ENCODE measurements at places on chromosomes 3 and 15.

GRCh38 chr3:151314137-151314536 is 2.5 kb downstream of the GPR87 start:
- DNase-seq: no peak

DNA sequence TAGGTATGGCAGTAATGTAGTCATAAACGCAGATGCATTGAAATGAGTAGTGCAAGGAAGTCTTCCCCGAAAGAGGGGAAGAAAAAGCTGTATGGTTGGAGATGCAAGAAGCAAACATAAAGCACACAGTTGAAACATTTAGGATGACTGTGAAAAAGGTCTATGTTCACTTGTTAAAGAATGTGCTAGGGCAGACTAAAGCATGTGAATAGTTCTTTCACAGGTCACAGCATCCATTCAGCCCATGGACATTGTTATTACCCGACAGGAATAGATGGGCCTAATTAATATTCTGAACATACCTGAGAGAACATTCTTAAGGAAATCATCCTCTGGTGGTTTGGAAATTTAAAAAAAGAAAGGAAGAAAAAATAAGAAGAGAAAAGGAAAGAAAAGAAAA is 595.2 kb downstream of the ZIC1 start:
- DNase-seq: no peak

DNA sequence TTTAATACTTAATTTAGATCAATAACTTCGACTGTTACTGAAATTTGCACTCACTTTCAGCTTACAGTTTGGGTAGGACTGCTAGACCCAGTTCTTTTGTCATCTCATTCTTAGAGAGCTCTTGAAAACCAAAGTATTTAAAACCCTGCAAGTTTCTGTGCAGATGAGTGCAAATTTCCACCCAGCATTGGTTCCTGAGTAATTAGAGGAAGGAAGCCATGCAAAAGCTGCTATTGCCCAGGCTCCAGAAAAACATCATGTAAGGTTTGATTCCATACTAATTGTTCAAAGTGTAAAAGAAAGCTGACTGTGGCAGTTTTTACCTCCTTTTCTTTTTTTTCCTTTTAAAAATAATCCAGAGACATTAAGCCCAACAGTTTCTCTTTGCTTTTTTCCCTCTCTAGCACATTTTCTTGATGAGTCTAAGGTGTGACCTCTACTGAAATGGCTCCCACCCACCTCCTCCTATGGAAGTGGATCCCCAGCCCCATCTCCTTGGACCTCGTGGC is 30.3 kb downstream of the ABHD2 start:
- no peak for DNase-seq

GRCh38 chr3:98274914-98275313 is 7.4 kb upstream of the OR5H2 start:
- DNase-seq: no peak

DNA sequence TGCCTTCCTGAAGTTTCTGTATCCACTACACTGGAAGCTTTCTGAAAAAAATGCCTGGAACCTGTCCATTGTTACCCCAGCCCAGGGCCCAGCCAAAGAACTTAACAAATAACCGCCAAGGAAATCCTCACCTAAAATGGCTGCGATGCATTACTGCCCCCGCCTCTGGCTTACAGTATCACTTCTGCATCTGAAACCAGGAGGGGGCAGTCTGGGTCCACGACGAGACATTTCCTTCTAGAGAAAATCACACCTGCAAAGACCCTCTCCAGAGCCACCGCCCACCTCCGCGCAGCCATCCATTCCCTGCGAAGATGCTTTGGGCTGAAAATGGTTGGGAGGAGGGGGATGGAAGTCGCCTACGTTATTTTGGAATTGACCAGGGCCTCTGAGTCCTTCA is 22.4 kb upstream of the CELF6 start:
- DNase-seq: no peak

DNA sequence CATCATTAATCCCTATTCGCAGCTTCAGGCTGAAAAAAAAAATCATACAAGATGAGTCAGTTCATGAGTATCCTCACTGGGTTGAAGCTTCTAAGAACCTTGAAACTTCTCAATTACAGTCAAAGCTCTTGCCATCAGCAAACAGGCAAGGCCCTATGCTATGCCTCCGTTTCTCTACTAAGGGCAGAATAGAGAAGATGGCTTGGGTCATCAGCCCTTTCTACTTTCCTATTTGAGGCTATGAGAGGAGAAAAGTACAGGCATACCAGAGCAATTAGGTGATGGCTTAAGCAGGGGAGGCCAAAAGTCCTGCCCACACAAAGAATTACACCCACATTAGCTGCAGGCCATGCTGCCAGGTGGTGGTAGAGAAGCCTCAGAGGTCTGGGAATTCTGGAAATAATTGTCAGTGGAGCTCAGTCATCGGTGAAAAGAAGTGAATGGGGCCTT is 89.0 kb downstream of the MRPL46 start:
- DNase-seq: no peak

- no peak for DNase-seq
These were observed 35.1 kb downstream of the P2RY1 start for GRCh38 chr3:152870027-152870426.

DNA sequence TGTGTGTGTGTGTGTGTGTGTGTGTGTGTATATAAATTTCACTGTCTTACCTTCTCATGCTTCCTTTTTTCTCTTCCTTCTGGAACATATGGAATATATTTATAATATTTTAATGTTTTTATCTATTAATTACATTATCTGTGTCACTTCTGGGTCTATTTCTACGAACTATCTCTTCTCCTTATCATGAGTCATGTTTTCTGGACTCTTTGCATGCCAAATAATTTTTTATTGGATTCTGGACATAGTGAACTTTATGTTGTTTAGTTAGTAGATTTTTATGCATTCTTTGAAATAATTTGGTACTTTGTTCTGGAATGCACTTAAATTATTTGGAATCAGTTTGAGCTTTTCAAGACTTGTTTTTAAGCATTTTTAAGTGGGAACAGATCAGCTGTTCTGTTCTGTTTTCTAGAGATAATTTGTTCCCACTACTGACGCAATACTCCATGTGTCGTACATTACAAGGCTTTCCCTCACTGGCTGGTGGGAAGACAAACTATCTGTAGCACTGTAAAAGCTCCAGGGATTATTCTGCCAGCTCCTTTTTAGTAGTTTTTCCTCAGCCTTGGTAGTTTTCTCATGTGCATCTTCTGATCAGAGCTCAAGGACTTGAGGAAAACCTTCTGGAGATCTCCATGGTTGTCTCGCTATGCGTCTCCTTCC is 302.0 kb downstream of the CLSTN2 start:
- DNase-seq: no peak

DNA sequence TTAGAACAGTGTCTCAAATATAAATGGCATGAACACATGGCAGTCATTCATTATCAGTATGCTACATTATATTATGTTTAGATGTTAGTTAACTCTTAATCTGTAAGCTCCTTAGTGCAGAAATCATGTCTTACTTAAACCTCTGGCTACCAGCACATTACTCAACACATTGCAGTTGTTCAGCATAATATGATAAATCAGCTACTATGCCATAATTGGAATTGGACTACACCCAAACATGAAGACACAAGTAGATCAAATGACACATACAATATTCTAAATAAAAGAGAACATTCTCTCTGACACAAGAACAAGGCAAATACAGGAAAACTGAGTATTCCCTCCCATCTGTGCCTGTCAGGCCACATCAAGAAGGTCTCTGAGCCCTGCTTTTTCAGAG is 116.1 kb downstream of the PCCB start:
- no peak for DNase-seq

DNA sequence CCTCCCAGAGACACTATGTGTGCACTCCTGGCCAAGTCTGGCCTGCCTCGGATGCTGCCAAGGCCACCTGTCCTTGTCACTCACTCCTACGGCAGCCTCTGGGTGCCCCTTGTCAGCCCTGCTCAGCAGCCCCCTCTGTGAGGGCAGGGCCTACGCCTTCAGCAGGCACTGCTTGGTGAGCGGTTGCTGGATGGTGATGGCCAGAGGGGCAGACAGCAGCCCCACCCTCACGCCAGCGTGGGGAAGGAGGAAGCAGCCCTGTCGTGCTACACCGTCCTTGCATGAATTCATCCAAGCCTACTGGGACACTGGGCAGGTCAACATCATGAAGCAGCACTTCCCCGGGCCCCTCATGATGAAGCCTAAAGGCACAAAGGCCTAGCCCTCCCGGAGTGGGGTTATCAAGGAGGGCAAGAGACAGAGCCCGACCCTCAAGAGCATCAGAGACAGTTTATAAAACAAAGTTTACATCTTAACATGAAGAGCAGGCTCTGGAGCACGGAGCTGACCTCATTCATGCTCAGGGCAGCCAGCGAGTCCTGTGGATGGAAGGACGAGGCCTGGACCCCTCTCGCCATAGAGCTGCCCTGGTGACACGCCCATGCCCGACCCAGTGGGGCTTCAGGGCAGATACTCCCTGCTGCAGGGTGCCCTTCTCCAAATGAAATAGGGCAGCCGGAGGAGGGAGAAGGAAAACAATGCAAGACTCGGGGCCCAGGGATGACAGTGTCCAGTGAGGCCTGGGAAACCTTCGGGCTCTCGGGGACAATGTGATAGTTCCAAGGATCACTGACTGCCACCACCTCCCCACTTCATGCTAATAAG is 25.3 kb downstream of the CHDH start:
- no peak for DNase-seq

DNA sequence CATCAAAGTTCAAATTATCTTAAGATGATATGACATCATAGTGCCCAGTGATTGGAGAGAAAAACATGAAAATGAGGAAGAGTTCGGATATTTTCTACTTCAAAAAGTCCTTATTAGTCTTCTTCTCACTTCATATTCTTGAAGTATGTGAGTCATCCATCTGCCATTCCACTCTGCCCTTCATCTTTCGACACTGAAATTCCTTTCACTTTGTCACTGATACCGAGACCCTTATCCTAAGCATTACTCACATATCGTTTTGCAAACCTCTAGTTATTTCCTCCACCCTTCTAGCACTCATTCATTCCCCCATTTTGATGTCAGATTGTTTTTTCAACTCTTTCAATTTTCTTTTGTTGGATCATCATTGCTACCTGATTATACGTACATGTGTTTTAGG is 4.0 kb downstream of the OR5H14 start:
- no peak for DNase-seq

GRCh38 chr3:27500035-27500434 is 15.9 kb upstream of the SLC4A7 start:
- no peak for DNase-seq

DNA sequence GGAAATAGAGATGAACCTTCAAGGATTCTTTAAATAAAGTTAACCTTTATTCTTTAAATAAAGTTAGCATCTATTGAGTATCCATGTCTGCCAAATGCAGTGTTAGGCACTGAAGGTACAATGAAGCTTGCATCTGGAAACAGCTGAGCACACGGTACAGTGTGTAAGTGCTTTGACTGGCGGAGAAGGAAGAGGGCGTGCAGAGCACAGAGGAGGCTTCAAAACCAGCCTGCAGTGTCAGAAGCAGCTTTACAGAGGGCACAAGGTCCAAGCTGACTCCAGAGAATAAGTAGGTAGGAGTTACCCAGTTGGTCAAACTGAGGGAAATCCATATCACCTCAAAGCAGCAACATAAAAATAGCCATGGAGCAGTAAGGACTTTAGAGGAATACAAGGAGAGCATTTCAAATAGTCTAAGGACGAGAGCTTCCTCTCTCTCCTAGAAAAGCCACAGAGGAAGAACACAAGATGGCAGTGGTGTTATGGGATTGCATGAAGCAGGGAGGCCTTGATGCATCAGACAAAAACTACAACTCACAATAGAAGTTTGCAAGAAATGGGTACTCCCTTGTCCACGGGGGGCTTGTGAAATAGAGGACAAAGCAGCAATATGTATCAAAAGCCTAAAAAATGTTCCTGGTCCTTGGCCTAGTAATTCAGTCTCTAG is 60.3 kb upstream of the PPP2R3A start:
- DNase-seq: no peak

DNA sequence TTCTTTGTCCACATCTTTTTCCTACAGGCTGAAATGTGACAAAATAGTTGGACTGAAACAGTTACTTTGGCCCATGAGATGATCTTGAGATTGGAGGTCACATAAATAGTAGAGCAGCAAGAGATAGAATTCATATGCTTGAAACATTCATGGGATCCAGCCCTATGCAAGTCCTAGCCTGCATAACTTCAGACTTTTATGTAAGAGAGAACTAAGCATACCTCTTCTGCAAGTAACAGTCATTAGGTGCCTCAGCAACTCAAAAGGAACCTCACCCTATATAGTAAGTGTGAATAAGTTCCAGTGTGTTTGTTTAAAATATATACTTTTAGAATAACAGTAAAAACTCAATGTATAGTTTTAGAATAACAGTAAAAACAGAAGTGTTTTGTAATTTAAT is 138.0 kb upstream of the P2RY1 start:
- no peak for DNase-seq

DNA sequence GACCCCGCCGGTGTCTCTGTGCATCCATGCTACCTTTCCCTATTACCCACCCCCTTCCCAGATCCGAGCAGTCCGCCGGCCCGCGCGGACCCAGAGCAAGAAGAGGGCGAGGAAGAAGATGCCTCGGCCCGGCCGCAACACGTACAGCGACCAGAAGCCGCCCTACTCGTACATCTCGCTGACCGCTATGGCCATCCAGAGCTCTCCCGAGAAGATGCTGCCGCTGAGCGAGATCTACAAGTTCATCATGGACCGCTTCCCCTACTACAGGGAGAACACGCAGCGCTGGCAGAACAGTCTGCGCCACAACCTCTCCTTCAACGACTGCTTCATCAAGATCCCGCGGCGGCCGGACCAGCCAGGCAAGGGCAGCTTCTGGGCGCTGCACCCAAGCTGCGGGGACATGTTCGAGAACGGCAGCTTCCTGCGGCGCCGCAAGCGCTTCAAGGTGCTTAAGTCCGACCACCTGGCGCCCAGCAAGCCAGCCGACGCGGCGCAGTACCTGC is 788 bp downstream of the FOXB1 start:
- no peak for DNase-seq

- no peak for DNase-seq
These were observed 58.8 kb downstream of the ARHGAP31 start for GRCh38 chr3:119352863-119353527.

- DNase-seq: no peak
These were observed 75.0 kb downstream of the MEGF11 start for GRCh38 chr15:66178531-66178910.

DNA sequence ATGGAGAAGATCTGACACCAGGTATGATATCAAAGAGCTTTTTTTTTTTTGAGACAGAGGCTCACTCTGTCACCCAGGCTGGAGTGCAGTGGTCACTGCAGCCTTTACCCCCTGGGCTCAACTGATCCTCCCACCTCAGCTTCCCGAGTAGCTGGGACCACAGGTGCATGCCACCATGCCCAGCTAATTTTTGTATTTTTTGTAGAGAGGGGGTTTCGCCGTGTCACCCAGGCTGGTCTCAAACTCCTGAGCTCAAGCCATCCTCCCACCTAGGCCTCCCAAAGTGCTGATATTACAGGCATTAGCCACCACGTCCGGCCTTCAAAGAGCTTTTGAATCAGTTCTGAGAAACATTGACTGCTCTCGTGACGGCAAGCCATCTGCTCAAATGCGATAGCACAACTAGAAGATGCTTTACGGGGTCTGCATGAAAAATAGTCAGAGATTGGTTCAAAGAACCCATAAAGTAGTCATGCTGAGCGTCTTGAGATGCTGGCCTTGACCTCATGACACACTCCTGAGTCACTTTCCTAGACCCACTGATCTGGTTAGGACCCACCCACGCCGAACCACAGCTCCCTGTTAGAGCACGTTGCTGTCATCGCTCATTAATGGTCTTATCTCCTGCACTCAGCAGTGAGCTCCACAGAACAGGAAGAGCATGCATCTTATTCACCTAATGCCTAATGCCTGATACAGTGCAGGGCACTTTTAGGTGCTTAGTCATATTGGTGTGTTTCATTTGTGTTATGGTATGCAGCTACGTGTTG is 57.0 kb upstream of the NR2F2 start:
- DNase-seq: no peak

- no peak for DNase-seq
These were observed 1340.5 kb downstream of the ROBO1 start for GRCh38 chr3:78427303-78427702.
